ENCODE measurements at places on chromosomes 5 and 9.

GRCh38 chr9:30280229-30280900, 2104.1 kb upstream of the ACO1 start:
- no peak for DNase-seq

GRCh38 chr5:169097374-169098326, 203.3 kb downstream of the SLIT3 start:
- no peak for DNase-seq

DNA sequence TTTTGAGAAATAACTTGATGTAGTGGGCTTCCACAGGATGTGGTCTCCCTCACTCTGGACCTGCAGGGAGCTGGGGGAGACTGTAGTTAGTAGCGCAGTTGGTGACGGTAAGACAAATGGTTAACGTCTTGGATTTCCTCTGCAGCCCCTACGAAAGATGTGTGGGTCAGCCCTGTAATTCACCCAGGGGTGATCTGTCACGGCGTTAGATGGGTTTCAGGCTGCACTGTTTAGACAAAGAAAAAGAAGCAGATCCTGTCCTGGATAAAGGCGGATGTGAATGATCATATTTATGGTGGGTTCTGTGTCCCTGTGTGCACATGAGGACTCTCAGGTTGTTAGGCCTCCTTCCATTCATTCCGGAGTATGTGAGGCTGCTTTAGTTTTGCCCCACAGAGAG, 142.0 kb upstream of the SLC28A3 start:
- no peak for DNase-seq

- no peak for DNase-seq
These were observed 36.5 kb downstream of the ARHGEF37 start for GRCh38 chr5:149617760-149618306.

GRCh38 chr5:61525512-61526206, 193.6 kb downstream of the ZSWIM6 start:
- no peak for DNase-seq

- DNase-seq: no peak
These were observed 1.5 kb downstream of the CDC42SE2 start for GRCh38 chr5:131265311-131265803.

DNA sequence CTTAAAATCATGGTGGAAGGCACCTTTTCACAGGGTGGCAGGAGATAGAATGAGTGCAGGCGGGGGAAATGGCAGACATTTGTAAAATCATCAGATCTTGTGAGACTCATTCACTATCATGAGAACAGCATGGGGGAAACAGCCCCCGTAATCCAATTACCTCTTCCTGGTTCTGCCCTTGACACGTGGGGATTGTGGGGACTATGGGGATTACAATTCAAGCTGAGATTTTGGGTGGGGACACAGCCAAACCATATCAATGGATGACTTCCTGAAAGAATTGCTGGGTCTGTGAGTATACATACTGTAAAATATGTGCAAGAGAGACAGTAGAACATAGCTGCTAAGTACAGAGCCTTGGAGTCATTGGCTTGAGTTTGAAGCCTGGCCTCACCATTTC, 47.0 kb downstream of the KIAA1958 start:
- no peak for DNase-seq

GRCh38 chr5:129460936-129461710, 1.0 kb downstream of the ADAMTS19 start:
- DNase-seq: no peak

- peak; percentile 40 for DNase-seq
These were observed 925 bp downstream of the ABHD17B start for GRCh38 chr9:71909887-71910649.

DNA sequence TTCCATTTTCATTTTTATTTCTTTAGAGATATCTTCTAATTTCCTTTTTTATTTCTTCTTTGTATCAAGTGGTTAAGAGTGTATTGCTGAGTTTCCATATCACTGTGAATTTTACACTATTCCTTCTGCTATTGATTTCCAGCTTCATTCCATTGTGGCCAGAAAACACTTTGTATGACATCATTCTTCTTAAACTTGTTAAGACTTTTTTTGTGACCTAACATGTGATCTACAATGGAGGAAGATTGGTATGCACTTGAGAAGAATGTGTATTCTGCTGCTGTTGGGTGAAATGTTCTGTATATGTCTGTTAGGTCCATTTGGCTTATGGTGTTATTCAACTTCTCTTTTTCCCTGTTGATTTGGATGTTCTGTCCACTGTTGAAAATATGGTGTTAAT, 274.2 kb upstream of the PUM3 start:
- DNase-seq: no peak

- no peak for DNase-seq
These were observed 183.8 kb downstream of the PJA2 start for GRCh38 chr5:109225716-109226625.

GRCh38 chr9:88809355-88810161, 181.7 kb upstream of the S1PR3 start:
- no peak for DNase-seq

GRCh38 chr5:117732264-117732663, 1157.6 kb upstream of the SEMA6A start:
- DNase-seq: no peak

GRCh38 chr5:125306741-125307140, 560.3 kb upstream of the ZNF608 start:
- DNase-seq: no peak
